ENCODE measurements at places on chromosomes 5 and 9.

GRCh38 chr9:17802249-17802857 lies 223.5 kb downstream of the SH3GL2 start:
- DNase-seq: no peak

DNA sequence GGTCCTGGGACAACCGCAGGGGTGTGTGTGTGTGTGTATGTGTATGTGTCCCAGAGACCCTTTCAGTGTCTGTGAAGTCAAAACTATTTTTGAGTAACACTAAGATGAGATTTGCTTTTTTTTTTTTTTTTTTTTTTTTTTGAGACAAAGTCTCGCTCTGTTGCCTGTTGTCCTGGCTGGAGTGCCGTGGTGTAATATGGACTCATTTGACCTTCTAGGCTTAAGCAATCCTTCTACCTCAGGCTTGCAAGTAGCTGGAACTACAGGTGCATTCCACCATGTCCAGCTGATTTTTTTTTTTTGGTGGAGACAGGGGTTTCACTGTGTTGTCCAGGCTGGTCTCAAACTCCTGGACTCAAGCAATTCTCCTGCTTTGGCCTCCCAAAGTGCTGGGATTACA lies 97.4 kb upstream of the KLF9 start:
- no peak for DNase-seq

- DNase-seq: no peak
Observed at GRCh38 chr5:128228521-128228920, 145.0 kb downstream of the SLC12A2 start.

DNA sequence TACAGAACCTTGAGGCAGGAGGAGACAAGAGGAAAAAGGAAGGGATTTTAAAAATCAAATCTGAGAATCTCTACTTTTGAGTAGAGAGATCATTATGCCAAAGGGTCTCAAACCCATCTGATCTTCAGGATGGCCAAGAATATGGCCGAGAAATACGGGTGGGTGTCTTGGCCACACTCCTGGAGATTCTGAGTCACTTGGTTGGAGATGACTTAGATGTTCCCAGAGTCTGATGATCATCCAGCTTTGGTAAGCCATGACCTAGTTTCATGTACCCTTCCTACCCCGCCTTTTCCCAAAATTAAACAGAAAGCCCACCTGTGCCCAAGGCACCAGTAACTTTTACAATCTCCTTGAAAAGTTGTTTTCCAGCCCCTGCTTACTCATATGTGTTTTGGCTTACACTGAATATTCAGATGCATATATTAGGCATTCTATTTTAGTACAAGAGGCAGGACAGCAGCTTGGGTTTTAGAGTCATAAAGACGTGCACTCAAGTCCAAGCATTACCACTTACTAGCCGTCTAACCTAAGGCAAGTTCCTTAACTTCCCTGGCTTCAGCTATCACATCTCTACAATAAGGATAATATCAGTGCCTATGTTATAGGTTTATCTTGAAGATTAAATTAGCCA lies 167.0 kb upstream of the GPR151 start:
- DNase-seq: no peak

DNA sequence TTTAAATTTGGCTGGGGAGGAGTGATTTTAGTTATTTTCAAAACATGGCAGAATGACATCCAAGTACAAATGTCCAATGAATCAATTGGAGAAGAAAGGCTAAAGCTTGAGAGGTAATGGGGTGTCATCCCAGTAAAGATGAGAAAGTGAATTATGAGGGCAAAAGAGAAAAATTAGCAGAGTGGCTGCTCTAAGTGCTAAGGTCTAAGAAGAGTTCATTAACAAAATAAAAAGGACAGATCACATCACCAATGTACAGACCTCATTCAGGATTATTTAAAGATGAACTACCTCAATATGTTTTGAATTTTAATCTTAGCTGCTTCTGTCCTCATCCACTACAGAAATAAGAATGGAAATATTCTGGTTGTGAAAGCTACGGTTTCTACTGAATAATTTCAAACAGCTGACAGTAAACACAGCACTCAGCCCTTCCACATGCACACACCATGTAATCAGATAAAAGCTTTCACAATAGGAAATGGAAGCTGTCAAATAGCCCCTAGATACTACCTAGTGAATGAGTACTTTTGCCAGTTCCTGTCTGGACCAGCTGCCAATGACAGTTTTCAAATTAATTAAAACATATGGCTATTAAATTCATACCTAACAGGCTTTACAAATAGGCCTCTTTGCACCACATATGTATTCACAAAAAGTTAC lies 171.5 kb downstream of the SSBP2 start:
- DNase-seq: no peak

DNA sequence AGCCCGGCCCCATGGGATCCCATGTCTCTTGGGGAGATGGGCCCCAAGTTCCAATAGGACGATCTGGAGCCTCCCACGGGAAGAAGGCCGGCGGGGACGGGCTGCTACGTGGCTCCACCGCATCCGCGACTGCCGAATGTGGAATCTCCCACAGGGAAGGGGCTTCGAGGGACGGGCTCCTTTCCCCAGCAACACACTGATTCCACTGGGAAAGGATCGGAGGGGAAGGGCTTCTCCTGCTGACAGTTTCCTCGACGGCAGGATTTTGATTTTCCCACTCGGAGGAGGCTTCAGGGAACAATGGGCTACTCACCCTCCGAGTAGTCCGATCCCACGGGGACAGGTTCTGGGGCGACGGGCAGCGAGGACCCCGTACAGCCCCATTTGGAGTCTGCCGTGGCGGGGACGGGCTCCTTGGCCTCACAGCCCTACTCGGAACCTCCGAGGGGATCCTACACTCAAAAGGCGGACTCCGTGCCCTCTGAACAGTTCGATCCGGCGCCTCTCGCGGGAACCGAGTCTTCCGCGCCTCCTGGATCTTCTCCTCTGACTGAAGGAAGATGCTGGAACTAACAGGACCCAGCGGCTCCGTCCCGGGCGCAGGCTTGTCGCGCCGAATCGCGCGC lies 1.3 kb downstream of the PROB1 start:
- no peak for DNase-seq

GRCh38 chr5:55993731-55994494 lies 850 bp downstream of the IL6ST start:
- DNase-seq: no peak

DNA sequence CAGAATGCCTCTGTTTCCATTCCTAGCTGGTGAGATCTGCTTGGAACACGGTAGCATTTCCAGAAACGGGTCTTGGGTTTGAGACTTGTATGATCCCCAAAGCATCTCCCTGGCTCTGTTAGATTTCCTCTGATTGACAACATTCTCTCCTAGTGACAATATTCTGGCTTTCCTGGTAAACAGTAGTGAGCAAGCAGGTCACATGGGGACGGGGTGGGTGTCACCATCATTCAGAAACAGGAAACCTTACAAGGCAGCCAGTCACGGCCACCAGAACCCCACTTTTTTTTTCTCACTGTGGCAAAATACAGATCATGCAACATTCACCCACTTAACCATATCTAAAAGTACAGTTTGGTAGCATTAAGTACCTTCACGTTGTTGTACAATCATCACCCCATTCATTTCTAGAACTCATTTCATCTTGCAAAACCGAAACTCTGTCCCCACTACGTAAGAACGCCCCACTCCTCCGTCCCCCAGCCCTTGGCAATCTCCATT lies 90.1 kb upstream of the LMX1B start:
- peak; percentile 46 for DNase-seq

- peak; percentile 6 for DNase-seq
Observed at GRCh38 chr9:764105-764524, 77.4 kb upstream of the DMRT1 start.

DNA sequence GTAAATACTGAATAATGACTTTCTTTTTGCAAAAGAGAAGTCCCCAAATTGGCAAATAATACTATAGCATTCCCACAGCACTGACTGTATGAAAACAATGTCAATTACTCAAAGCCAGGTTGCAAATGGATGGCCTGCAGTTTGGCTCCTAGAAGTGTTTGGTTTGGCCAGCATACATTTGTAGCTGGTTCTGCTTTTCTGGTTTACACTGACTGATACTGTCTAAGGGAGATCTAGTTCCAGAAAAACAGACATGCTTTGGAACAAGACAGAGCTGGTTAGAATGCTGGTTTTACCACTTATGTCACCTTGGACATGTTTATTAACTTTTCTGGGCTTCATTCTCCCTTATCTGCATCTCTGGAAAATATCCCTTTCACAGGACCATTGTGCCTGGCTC lies 81.5 kb upstream of the TRPM3 start:
- DNase-seq: no peak

DNA sequence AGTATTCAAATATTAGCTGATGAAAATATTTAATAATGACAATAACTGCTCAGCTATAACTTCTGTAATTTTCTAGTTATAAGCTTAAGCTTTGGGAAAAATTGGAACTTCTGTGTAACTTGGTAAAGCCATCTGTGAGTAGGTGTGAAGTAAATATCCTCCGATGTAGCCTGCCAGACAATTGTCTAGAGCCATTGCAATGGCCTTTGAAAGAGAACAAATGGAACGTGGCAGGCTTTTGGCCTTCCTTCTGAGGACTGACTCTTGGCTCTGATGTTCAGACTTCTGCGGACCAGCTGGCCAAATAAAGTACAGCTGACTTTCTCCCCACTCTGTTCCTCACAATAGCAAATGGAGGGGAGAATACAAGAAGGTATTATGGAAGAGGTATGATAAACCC lies 203.4 kb upstream of the NMUR2 start:
- DNase-seq: no peak

- no peak for DNase-seq
Observed at GRCh38 chr5:1764606-1764960, 35.1 kb downstream of the MRPL36 start.

DNA sequence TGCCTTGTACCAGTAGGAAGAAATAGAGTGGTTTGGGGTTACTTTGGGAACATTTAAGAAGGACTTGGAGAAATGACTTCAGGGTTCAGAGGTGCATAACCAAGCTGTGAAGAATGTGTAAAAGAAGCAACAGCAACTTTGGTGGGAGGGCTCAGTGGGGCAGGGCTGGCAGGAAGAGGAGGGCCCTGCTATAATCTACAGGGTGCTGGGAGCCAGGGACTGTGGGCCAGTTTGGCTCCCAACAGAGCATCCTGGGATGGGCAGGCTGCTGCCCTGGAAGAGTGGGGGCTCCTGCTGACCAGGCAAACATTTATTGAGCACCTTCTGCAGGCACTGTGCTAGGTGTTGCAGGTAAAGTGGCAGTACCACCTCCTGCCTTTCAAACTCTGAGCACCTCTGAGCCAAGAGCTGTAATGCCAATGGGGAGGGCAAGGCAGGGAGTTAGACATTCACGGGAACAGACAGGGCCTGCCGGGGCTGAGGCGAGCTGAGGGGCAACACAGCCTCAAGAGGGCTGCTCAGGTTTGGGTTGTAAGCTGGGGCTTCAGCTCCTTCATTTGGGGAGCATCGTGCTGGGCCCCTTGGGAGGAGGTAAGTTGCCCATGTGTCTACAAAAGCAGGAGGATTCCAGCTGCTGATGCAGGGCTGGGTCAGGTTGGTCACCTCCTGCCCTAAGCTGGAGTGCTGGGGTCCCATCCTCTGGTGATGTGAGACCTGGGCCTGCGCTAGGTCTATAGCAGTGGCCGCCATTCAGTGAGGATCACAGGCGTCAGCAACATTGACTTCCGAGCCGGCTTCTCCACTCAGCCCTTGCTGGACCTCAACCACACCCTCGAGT lies 30.6 kb downstream of the HMCN2 start:
- DNase-seq: no peak

GRCh38 chr5:111697881-111698757 lies 58.9 kb downstream of the NREP start:
- no peak for DNase-seq

DNA sequence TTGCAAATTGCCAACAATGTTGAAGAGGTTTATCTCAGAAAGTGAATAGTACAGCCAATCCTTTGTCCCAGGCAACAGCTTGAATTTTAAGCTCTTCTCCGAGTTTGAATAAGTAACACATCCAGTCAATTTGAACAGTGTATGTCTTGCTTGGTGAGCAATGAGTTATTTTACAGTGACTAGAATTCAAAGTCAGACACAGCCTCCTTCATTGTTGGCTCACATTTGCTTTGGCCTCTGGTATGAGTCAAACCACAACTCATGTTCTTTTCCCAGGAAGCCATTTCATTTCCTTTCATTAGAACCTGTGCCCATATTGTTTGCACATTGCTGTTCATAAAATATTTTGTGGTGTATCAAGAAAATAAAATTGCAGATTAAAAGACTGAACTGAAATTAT lies 622.0 kb upstream of the DAB2 start:
- no peak for DNase-seq

DNA sequence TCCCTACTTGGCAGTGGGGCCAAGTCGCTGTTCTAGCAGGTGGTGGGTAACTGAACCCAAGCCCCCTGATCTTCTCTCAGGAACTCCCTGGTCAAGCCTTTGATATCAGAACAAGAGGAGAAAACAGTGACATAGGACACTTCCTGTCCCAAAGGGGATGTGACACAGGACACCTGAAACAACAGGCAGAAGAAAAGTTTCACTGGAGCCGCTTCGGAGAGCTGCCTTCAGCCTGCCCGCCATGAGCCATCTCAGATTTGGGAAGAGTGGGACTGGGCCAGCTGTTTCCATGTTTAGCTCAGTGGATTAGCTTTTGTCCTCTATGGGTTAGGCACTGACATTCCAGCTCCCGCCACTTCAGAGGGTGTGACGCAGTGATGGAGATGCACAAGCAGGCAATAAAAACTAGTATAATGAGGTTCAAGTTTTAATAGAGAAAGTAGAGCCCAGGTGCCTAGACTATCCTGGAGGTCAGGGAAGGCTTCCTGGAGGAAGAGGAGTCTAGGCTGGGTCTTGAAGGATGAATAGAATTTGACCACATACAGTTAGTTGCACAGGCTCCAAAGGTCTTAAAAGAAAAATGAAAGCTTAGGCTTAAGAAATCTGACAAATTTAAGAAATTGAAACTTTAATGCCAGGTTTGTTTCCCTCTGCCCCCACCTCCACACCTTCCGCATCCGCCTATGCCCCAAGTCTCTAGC lies 104.1 kb upstream of the SPRY4 start:
- DNase-seq: no peak

- no peak for DNase-seq
Observed at GRCh38 chr5:108079753-108080152, 302.1 kb downstream of the FBXL17 start.

- no peak for DNase-seq
Observed at GRCh38 chr9:134339183-134339806, 13.0 kb downstream of the RXRA start.
